ENCODE measurements at places on chromosomes 4 and X. TPM values are rescaled to one million over a fixed set of nuclear protein-coding genes. Genes with fewer than 3 reads are reported as not detected.

- H3K36me3 ChIP-seq = peaks cover 3% of the 10 kb centered on the region
- no peak overlapping the region for H3K27ac ChIP-seq
- H3K4me1 ChIP-seq = peaks cover 39% of the 10 kb centered on the region
- H3K27me3 ChIP-seq = no peaks in the 10 kb centered on the region
- peak overlapping the region; percentile 97 for H3K4me3 ChIP-seq
- no peak for DNase-seq
These were observed 862 bp upstream of the CENPU start for GRCh38 chr4:184734758-184735157.

DNA sequence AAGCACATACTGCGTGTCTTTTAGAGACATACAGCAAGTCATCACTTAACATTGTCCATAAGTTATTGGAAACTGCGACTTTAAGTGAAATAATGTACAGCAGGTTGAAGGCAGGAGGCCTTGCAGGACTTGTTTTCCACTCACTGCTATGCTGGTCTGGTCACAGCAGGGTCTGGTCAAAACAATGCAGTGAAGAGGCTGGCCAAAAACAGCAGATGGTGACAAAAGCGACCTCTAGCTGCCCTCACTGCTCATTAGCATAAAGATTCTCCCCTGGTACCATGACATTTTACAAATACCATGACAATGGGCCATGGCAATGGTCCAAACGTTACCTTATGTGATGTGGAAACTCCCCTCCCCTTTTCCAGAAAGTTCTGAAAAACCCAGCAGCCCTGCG, 1283.6 kb downstream of the FSTL5 start:
- no peaks in the 10 kb centered on the region for H3K36me3 ChIP-seq
- H3K27me3 ChIP-seq = no peaks in the 10 kb centered on the region
- H3K27ac ChIP-seq = no peak overlapping the region
- DNase-seq = no peak
- no peaks in the 10 kb centered on the region for H3K4me1 ChIP-seq

GRCh38 chrX:123803331-123803983, 56.4 kb upstream of the XIAP start:
- no peak overlapping the region for H3K4me3 ChIP-seq
- H3K36me3 ChIP-seq = no peaks in the 10 kb centered on the region
- peaks cover 6% of the 10 kb centered on the region for H3K4me1 ChIP-seq
- no peaks in the 10 kb centered on the region for H3K27me3 ChIP-seq
- no peak overlapping the region for H3K27ac ChIP-seq
- no peak for DNase-seq

DNA sequence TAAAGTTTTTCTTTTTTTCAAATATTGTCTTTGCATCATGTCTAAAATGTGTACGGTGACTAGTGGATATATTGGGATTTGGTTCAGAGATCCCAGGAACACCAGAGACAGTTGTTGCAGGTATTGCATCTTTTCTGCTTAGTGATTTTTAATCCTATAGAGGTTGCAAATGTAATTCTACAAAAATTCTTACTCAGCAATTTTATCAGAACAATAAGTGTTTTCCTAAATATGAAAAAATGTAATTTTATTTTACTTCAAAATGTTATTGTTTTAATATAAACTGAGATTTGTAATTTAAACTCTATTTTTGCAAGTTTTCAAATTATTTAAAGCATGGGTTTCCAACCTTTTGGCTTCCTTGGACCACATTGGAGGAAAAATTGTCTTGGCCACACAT, 8.2 kb downstream of the ZNF718 start:
- H3K36me3 ChIP-seq = peaks cover 36% of the 10 kb centered on the region
- H3K27me3 ChIP-seq = peaks cover 3% of the 10 kb centered on the region
- no peak overlapping the region for H3K4me3 ChIP-seq
- H3K27ac ChIP-seq = no peak overlapping the region
- no peaks in the 10 kb centered on the region for H3K4me1 ChIP-seq
- DNase-seq = no peak

- H3K4me3 ChIP-seq = no peak overlapping the region
- no peak overlapping the region for H3K27ac ChIP-seq
- DNase-seq = no peak
These were observed 215.8 kb downstream of the PCDH19 start for GRCh38 chrX:100194082-100194775.

- H3K27ac ChIP-seq = no peak overlapping the region
- no peak overlapping the region for H3K4me3 ChIP-seq
- no peak for DNase-seq
- H3K27me3 ChIP-seq = no peaks in the 10 kb centered on the region
These were observed 49.3 kb downstream of the WDR19 start for GRCh38 chr4:39231660-39232059.

The SHROOM4 gene
- 7.2 TPM for total RNA-seq

The PWWP3B gene
- total RNA-seq = 1.0 TPM

The RXFP1 gene
- not detected for total RNA-seq

The SLC4A4 gene
- total RNA-seq = 3.9 TPM

Measured in neural crest cell (in vitro differentiated cells).